Stimulated activated CD4-positive, alpha-beta T cell treated with anti-CD3 and anti-CD28 coated beads, Interleukin-2, amount 100 ng/mL, for 48 hours (primary cell): ENCODE measurements at places on chromosomes 6 and 20.

DNA sequence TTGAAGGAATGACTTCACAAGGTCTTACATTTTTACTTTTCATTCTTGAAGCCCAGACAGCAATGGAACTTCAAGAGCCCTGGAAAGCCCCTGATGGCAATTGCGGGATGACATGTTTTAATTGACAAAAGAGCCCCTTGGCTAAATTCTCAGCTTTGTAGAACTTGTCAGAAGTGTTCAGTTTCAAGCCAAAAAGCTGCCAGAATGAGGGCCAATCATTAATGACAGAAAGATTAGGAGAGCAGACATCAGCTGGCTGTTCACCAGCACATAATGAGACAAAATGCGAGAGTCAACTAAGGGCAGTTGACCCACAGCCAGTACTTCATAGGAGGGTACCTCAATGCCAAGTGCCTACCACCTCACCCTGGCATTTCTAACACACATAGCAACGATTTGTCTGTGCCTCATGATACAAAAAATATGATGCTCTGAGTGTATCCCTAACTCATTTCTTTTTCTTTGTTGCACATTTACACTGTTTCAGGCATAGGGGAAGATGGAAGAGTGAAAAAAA, 243.1 kb downstream of the MYLK4 start:
- no peak for DNase-seq

- DNase-seq: no peak
Observed at GRCh38 chr6:39114388-39114703, 640 bp downstream of the SAYSD1 start.

DNA sequence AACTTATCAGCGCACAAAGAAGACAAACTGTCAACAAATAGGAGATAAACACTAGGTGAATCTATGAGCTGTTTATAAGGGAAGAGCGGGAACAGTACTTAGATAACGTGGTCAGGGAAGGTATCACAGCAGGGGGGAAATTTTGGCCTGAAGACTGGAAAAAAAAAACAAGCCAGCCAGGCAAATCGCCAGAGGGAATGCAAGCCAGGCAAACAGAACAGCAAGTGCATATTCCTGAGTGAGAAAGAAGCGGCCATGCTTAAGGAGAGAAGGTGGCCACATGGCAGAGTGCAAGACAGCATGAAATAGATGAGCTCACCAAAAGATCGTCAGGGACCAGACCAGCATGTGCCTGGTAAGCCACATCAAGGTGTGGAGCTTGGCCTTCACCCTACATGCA, 466.5 kb upstream of the ARID1B start:
- DNase-seq: no peak

DNA sequence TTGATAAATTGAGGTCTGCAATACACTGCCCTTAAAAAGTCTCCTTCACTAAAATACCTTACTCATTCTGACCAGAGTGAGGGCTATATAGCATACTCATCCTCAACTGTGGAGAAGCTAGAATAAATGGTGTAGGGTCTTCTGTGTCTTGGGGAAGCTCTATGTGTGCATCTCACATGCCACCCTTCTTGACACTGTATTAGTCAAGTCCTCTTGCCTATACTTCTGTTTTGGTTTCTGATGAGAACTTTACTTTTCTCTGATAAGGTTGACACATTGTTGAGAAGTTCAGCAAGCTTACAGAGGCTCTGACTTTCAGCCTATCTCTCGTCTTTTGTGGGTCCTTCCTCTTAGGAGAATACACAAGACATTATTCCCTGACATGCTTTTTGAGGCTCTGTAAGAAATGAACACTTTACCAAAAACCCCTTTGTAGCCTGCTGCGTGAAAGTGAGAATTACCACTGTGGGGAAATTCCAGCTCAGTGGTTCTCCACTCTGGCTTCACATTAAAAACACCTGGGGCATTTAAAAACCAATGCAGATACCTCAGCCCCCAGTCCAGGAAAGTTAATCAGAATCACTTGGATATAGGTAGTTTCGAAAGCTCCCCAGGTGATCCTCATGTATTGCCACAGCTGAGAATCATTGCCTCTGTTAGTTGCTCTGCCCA, 372.1 kb upstream of the HS3ST5 start:
- no peak for DNase-seq

- no peak for DNase-seq
Observed at GRCh38 chr6:158970640-158971275, 29.2 kb downstream of the RSPH3 start.

GRCh38 chr20:16953858-16954257, 205.7 kb downstream of the OTOR start:
- no peak for DNase-seq

DNA sequence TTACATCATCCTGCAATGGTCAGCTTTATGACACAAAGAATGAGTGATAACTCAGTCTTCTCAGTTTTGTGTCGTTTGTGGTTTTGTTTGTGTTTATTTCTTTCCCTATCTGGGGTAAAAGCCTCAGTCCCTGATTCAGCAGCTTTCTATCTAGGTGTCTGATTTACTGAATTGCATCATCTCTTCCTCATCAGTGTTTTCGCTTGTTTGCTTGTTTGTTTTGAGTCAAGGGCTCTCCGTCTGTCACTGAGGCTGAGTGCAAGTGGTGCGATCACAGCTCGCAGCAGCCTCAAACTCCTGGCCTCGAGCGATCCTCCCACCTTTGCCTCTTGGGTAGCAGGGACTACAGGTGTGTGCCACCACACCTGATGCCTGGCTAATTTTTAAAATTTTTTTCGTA, 548.9 kb downstream of the PRKN start:
- no peak for DNase-seq

DNA sequence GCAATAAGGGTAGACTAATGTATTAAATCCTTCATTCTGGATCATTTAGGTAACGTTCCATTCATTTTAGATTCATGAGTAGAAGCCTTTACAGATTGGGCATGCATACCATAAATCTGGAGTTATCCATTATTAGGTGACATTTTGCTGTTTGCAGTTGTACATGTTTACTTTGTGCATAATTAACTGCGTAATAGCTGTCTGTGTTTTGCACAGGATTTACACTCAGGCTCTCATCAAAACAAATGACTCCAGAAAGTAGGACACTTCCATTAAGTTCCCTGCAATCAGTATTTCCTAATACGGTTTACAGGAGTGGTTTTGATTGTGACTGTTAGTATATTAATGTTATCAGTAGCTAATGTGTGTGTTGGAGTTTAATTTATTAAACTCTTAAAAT, 997.4 kb downstream of the HACE1 start:
- no peak for DNase-seq

DNA sequence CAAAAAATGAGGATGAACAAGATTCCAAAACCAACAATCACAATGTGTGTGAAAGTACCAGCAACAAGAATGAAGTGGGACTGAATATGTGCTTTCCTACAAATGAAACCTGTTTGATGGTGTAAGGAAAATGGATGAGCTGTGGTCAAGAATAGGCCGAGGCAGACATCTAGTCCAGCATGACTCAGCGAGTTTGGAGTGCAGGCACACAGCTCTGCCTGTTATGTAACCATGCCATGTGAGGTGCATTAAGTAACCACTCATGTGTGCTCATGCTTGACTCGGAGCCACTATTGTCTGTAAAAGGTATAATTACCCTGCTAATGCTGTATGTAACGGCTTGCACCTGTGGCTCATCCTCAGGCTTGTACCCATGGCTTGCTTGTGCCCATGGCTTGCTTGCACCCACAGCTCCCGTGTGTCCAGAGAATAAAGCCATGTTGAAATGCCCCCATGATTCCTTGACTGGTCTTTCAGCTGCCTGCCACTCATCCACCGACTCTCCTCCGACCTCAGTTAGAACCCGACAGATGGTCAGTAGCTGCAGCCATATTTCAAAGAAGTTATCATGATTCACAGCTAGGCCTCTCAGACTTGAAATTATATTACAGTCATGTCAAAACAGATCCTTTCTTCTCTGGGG, 98.7 kb downstream of the BACH2 start:
- no peak for DNase-seq

- no peak for DNase-seq
Observed at GRCh38 chr6:43491750-43492661, 14.6 kb downstream of the TJAP1 start.

DNA sequence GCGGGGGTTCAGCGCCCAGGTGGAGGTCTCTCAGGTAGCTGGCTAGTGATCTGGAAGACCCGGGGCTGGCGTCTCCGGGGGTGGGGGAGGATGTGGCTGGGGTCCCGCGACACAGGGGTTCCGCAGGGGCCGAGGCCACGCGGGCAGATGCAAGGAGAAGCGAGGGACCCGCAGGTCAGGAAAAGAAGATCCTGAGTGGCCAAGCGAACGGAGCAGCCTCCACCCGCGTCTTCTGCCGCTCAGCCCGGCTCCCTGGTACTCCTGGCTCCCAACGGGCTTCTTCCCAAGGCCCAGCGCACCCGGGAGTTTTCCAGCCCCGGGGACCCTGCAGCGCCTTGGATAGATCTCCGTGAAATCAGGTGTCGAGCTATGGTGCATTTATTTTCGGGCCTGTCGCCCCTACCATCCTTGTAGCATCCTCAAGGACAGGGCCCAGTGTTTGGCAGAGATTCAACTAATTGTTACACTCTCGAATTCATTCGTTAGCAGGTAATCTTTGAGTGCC, 682 bp upstream of the CHD6 start:
- DNase-seq: no peak

GRCh38 chr6:154039231-154039842, at the start of gene OPRM1:
Gene OPRM1, plus strand, starts transcription at chr6:154039240. Its CDS starts 305 bp downstream, at chr6:154039545.
- peak; percentile 9 for DNase-seq

DNA sequence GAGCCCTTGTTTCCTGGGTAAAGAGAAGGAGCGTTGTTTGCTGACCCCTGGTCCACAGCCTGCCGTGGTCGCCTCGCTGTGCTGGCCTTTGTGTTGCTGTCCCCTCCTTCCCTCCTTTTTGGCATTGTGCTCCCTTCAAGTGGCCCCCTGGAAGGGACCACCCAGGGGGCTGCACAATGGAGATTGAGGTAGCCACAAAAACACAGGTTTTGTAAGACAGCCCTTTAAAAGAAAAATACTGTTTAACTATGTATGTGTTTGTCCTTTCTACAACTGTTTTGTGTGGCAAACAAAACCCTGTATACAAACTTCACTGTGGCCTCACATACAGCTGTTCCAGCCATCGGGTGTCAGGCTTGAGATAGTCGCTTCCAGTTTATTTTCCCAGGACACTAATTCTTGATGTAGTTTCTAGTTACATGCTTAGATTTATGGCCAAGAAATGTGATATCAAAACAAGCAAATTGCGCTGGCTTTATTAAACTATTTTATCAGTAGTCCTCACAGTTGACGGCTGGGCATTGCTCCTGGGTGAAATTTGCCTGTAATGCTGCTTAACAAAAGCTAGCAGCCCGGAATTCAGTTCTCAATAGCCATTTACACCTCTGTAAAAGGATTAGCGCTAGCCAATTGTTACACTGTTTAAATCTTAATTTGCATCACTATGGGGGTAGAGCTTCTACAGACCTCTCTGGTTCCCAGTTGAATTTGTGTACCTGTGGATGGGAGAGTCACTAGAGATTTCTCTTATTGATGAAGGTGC, 64.1 kb downstream of the KIZ start:
- DNase-seq: no peak

DNA sequence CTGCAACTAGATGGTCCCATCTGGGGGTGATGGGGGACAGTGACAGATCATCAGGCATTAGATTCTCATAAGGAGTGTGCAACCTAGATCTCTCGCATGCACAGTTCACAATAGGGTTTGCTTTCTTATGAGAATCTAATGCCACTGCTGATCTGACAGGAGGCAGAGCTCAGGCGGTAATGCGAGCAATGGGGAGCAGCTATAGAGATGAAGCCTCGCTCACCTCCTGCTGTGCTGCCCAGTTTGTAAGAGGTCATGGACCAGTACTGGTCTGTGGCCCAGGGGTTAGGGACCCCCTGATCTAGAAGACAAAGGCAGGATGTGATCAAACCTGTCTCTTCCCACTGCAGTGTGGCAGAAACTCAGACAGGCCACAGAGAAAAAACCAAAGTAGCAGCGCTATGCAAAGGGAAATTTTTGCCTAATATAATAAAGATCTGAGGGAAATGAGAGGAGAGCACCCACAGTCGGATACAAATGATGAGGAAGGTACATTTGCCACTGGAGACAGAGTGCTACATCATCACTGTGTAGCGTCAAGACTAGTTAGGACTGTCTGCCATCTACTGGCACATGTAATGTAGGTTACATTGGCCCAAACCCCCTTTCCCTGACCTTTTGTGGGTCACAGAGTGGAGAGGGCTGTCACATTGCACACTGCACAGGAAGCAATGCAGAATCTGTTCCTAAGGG, 4.1 kb upstream of the LY86 start:
- no peak for DNase-seq

DNA sequence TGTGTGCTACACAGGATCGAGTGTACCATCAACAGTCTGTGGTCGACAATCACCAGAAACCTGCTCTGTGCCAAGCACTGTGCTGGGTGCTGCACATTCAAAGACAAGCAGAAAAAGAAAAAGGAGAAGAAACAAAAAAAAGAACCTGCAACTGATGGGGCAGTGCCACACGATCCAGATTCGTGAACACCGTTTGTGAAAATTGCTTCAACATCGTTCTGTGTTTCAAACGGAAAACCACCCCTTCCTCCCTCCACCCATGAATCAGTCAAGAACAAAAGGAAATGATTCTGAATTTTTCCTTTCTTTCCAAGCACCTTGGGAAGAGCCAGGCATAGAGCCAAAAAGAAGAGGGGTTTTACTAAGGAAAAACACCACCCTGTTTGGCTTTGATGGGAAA, 129.2 kb upstream of the ARID1B start:
- DNase-seq: no peak

GRCh38 chr6:137910424-137910834, 43.4 kb downstream of the TNFAIP3 start:
- no peak for DNase-seq

DNA sequence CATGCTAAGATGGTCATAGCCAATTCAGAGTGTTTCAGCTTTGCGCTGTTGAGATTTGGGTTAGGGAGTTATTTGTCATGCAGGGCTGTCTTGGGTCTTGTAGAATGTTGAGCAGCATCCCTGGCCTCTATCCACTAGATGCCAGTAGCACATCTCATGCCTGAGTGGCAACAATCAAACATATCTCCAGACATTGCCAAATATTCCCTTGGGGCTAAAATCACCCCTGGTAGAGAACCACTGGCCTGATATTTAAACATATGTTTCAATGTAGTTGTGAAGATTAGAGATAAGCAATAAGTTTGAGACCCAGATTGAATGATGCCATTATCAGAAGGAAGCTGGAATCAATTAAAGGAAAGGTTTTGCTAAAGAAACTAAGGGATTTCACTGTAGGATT, 463.3 kb downstream of the DOK5 start:
- DNase-seq: no peak

DNA sequence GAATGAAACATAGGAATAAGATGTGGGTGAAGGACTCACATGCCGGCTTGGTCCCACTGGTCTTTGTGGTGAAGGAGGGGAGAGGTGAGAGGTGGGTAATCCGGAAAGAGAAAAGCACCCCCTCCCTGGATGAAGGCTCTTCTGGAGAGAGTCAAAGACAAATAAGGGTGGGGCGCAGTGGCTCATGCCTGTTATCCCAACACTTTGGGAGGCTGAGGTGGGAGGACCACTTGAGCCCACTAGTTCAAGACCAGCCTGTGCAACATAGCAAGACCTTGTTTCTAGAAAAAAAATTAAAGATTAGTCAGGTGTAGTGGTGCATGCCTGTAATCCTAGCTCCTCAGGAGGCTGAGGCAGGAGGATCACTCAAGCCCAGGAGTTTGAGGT, 3.1 kb downstream of the LTB start:
- DNase-seq: no peak

- no peak for DNase-seq
Observed at GRCh38 chr20:46211331-46211722, 93.2 kb downstream of the CD40 start.

GRCh38 chr20:62971950-62972844, 19.7 kb downstream of the SLC17A9 start:
- peak; percentile 90 for DNase-seq
